ENCODE measurements at places on chromosomes 4 and X. TPM values are rescaled to one million over a fixed set of nuclear protein-coding genes. Genes with fewer than 3 reads are reported as not detected.

Gene SPON2
- total RNA-seq: 1.3 TPM

Gene CNKSR2
- under 0.01 TPM for total RNA-seq

Gene SPARCL1
- 3.6 TPM for total RNA-seq

Gene POF1B
- 1.1 TPM for total RNA-seq

Gene FTSJ1
- 75.7 TPM for total RNA-seq

Gene SPANXN4
- not detected for total RNA-seq

Gene FAM9C
- not detected for total RNA-seq

Gene ARSJ
- 51.1 TPM for total RNA-seq

Gene BEX5
- not detected for total RNA-seq

Gene TEX13B
- not detected for total RNA-seq

Gene UGT2B17
- total RNA-seq: not detected

Gene CABS1
- not detected for total RNA-seq

Gene UFSP2
- total RNA-seq: 31.5 TPM

Gene FAM47A
- total RNA-seq: not detected

Gene USP17L17
- not detected for total RNA-seq

Gene ZAR1
- total RNA-seq: 0.19 TPM

Gene TCEAL9
- 93.4 TPM for total RNA-seq

Gene TSPAN5
- 51.0 TPM for total RNA-seq

Gene PRKX
- total RNA-seq: 45.2 TPM

Gene SORCS2
- total RNA-seq: under 0.01 TPM

Gene SLC49A3
- 8.5 TPM for total RNA-seq

Gene DCAF4L1
- 0.19 TPM for total RNA-seq

Gene F8A1
- total RNA-seq: 2.3 TPM

Gene ADAM29
- total RNA-seq: not detected

Gene HSD17B13
- not detected for total RNA-seq

Gene ALAS2
- total RNA-seq: not detected

Gene P2RY10
- total RNA-seq: not detected

Gene SPOCK3
- not detected for total RNA-seq

All from vein endothelial cell (primary cell).